ENCODE measurements at places on chromosomes 13 and 19. TPM values are rescaled to one million over a fixed set of nuclear protein-coding genes. Genes with fewer than 3 reads are reported as not detected.

DNA sequence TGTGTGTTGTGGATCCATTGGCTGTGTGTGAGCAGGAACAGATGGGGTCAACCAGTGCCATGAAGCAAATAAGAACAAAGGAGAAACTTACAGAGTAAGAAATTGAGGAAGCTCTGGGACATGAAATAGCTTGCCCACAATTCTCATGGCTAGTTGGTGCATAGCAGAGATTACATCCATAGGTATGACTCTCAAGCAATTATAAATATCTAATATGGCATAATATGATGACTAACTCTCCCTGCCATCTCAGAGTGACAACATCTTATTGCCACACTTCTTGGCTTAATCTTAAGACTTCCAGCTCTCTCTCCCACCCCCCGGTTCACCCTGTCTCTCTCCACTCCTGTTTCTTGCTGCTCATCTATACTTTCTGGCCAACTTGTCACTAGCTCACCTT lies 53.3 kb downstream of the OXGR1 start:
- no peak for DNase-seq

MYBPC2 gene
- polyA plus RNA-seq = 0.34 TPM

MISP3 gene
- 2.2 TPM for polyA plus RNA-seq

KDELR1 gene
- polyA plus RNA-seq = 191 TPM

DNA sequence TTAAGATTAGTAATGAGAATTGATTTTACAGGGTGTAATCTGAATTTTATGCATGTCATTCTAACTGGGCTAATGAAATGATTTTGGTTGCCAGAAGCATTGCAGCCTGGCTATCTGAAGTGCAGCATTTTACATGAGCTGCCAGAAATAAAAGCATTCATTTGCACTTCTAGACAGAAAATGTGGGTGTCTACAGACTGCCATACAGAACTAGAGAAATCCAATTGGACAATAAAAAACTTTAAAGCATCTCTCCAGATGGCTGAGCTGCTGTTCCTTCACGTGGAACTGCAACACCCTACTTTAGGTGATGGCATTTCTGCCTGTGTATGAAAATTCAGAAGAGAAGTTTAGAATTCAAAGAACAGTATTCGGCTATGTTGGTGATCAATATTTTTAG lies 450.1 kb upstream of the SLITRK1 start:
- no peak for DNase-seq

DNA sequence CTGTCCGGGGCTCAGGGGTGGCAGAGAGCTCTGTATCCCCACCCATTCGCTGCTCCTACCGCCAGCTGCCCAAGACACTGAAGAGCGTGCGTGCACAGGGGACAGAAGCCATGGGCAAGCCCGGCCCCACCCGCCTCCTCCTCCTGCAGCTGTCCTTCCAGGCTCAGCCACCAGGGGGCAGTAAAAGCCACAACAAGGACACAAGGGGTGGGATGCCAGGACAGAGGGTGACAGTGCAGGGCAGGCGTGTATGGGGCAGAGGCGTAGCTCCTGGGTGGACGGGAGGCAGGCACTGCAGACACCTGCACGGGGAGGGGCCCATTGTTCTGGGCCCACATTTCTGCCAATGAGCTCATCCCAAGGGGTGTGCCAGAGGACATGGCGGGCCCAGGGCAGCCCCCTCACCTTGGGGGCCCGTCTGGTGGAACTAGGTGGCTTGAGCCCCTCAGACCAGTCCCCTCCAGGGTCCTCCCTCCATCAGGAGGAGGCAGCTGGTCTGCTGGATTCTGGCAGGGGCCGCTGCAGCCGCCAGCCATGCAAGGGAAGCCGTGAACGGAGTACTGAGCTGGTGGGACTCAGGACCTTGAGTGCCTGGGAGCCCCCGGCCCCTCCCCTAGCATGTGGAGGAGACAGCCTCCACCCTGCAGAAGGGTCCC lies 61.2 kb downstream of the MLLT1 start:
- peak; percentile 85 for DNase-seq

DNA sequence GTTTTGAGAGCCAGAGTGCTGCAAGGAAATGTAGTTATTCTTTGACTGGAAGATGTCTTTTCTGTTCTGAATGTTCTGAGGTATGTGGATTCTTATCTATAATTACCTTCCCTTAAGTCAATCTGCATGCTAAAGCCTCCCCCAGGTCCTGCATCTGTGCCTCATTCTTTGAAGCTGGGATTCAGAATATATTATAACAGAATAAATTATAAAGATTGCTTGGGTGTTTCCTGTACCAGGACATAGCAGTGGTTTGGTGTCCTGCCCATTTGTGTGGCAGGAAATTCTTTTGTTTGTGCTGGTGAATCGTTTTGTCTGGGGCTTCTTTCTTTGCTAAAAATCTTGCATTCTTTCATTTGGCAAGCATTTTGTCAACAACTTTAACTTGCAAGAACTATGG lies 60.2 kb downstream of the ITGBL1 start:
- DNase-seq = no peak

- no peak for DNase-seq
Measured at GRCh38 chr13:59437544-59438301, 726.0 kb downstream of the DIAPH3 start.

DNA sequence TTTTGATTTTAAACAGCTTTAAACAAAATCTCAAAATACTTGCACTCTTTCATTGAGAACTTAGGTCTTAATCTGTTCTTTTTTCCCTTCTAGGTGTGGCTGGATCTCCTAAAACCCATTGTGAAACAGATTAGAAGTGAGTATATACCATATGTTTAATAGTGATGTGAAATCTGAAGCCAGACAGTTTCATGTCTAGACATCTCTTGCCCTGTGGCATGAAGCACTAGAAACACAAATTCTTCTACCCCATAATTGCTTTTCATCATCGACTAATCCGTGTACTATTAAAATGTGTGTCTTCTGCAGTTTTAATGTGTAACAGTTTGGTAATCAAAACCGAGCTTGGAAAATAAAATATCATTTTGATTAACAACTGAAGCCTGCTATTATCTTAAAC lies 188.2 kb upstream of the RNF113B start:
- DNase-seq = no peak

FARSA gene
- 44.4 TPM for polyA plus RNA-seq

DNA sequence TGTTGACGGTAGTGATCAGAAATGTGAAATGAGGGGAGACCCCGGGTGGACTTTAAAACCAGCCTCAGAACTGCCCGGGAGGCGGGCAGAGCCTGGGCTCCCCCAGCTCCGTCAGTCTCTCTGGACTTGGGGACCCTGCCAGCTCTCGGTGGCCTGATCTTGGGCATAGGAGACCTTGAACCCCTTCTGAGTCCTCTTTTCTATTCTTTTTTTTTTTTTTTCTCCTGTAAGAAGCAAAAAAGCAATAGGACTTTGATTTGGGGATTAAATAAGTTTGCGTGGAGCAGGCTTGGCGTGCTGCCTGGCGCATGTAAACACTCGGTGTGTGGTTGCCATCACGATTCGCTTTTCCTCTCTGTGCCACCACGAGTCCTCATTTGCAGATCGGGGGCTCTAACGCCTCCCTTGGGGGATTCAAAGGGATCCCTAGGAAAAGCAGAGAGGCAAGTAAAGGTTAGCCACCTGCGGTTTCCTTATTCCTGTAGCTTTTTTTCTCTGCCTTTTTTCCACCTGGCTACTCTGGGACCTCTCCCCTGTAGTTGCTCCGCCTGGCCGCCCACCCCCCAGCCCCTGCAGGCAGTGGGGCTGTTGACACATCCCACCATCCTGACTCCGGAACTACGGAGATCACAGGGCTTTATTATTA lies 1.3 kb downstream of the SAFB start:
- DNase-seq = peak; percentile 57

DNA sequence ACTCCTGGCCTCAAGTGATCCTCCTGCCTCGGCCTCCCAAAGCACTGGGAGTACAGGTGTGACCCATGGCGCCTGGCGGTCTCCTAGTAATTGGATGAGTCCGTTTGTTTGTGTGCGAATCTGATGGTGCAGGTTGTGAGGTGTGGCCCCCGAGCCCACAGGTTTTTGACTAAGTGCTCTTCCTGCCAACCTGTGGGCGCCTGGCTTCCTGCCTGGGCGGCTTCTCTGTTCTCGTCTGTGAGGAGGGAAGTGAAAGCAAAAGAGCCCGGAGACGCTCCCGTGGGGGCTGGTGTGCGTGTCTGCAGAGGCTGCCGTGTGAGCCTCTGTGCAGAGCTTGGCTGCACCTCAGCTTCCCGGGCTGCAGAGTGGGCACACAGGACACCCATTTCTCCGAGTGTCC lies 10.0 kb downstream of the ARHGAP45 start:
- DNase-seq = no peak

LGALS7 gene
- polyA plus RNA-seq = 2.2 TPM

TEKTIP1 gene
- 5.2 TPM for polyA plus RNA-seq

DNA sequence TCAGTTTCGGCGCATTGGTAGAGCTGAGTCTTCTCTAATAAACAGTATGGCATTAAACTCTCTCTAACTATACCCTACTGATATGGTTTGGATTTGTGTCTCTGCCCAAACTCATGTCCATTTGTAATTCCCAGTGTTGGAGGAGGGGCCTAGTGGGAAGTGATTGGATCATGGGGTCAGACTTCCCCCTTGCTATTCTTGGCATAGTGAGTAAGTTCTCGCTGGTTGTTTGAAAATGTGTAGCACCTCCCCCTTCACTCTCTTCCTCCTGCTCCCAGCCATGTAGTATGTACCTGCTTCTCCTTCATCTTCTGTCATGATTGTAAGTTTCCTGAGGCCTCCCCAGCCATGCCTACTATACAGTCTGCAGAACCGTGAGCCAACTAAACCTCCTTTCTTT lies 682.7 kb upstream of the ARGLU1 start:
- no peak for DNase-seq

DNA sequence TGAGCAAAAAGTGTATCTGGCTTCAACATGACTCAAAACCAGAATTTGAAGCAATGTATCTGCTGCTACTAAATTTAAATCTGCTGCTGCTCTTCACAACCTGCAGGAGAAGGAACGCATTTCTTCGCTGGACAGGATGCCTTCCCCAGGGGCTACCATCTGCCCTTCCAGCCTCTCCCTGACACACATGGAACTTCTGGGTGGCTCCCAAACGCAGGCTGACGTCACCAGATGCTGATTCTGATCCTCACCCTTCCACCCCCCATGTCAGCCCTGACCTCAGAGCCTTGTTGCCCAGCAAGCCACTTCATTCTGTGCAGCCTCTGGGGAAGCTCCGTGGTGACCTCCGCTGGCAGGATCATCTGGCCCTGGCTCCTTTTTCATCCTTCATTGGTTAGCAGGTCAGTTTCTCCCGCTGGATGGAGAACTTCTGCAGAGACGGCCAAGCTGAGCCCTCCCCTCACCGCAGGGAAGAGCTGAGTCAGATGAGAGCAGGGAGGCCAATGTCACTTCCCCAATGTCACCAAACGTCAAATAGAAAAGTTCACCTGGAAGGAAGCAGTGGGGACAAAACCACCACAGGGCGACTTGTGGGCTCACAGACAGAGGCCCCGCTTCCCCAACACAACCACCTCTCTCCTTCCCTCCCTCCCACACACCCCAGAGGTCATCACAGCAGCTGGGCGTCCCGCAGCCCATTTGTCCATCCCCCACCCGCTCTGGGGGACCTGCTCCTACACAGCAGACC lies 14.0 kb upstream of the RAB20 start:
- DNase-seq = no peak

CEACAM20 gene
- not detected for polyA plus RNA-seq

ADGRE3 gene
- polyA plus RNA-seq = 0.15 TPM

- DNase-seq = no peak
Measured at GRCh38 chr13:20270163-20270865, 38.2 kb upstream of the GJB6 start.

N4BP2L1 gene
- 23.4 TPM for polyA plus RNA-seq

LILRB1 gene
- 1.3 TPM for polyA plus RNA-seq

GRCh38 chr13:47114030-47114429 lies 217.2 kb upstream of the HTR2A start:
- DNase-seq = no peak

GRCh38 chr13:50449465-50449864 lies 394.0 kb downstream of the DLEU7 start:
- DNase-seq = no peak

RXFP2 gene
- not detected for polyA plus RNA-seq

- no peak for DNase-seq
Measured at GRCh38 chr13:43411741-43412140, 375.0 kb downstream of the ENOX1 start.

IL4I1 gene
- polyA plus RNA-seq = 1.9 TPM

GRCh38 chr19:43651758-43652545 lies 12.3 kb upstream of the CADM4 start:
- peak; percentile 30 for DNase-seq

DNA sequence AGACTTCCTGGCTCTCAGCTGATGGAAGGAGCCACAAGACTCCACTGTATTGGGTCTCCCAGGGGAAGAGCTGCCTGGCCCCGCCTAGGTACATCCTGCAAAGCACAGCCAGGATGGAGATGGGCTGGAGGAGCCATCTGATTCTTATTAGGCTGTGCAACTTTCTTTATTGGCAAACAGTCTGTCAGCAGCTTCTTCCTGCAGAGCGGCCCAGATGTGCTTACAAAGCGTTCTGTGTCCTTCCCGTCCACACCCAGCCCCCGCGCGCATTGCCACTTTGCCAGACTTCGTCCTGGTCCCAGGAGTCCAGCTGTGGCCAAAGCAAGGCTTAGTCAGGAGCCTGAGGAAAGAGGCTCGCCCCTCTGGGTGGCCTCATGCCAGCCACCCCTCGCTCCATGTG lies 409.3 kb downstream of the ZNF536 start:
- no peak for DNase-seq

- DNase-seq = no peak
Measured at GRCh38 chr13:33518452-33518851, 232.9 kb upstream of the STARD13 start.

SCAF1 gene
- polyA plus RNA-seq = 34.9 TPM

ZNF578 gene
- polyA plus RNA-seq = 5.2 TPM

PSG5 gene
- not detected for polyA plus RNA-seq

ARRDC2 gene
- polyA plus RNA-seq = 8.4 TPM

GRCh38 chr13:67971291-67971690 lies 741.2 kb upstream of the PCDH9 start:
- DNase-seq = no peak

Measured in right lung (tissue), 10 donors.